Kidney (tissue), 22 donors: ENCODE measurements at places on chromosomes 7 and 10. TPM values are rescaled to one million over a fixed set of nuclear protein-coding genes. Genes with fewer than 3 reads are reported as not detected.

Gene PAPOLB
- not detected for polyA plus RNA-seq

Gene DNAJC12
- polyA plus RNA-seq, result 33.9 TPM

Gene MGMT
- 70.0 TPM for polyA plus RNA-seq

Gene CYP3A7
- 0.69 TPM for polyA plus RNA-seq

Gene TEX36
- not detected for polyA plus RNA-seq

Gene PHKG1
- polyA plus RNA-seq, result not detected

Gene SFR1
- polyA plus RNA-seq, result 7.3 TPM

Gene ATG9B
- polyA plus RNA-seq, result 0.19 TPM

Gene SAMD9
- 2.2 TPM for polyA plus RNA-seq

Gene SMNDC1
- 12.4 TPM for polyA plus RNA-seq

Gene PKD2L1
- 0.17 TPM for polyA plus RNA-seq

Gene ELFN1
- polyA plus RNA-seq, result 3.5 TPM
